ENCODE measurements at places on chromosomes 4 and X. TPM values are rescaled to one million over a fixed set of nuclear protein-coding genes. Genes with fewer than 3 reads are reported as not detected.

DNA sequence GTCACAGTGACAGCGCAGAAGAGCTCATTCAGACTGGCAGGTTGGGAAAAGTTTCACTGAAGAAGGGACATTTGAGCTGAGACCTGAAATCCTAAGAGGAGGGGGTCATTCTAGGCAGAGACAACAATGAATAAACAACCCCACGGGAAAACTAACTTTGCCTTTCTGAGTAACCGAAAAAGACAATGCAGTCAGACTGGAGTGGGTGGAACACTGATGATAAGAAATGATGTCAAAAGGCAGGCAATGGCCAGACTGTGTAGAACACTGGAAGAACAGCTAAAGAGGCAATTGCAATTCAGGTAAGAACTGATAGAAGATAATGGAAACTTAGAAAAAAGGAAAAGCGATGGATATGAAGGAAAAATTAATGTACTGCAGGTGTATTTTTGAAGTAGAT lies 73.8 kb downstream of the CHIC2 start:
- no peak for DNase-seq

TAF7L gene
- 0.63 TPM for total RNA-seq

DNA sequence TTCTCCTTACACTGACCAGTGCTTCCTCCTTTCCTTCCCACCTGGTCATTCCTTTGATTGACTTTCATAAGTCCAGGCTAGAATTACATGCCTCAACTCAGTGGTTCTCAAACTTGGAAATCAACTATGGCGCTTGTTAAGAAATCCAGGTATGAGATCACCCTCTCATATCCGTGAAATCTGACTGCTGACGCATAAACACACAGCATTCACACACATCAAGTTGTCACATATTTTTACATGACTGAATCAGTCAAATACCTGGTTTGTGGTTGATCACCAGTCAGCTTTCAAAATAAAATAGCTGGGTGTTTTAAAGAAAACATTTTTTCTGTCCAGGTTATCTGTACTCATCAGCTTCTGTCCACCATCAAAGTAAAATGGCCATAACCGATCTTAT lies 433.5 kb downstream of the AFF2 start:
- DNase-seq = no peak

DNA sequence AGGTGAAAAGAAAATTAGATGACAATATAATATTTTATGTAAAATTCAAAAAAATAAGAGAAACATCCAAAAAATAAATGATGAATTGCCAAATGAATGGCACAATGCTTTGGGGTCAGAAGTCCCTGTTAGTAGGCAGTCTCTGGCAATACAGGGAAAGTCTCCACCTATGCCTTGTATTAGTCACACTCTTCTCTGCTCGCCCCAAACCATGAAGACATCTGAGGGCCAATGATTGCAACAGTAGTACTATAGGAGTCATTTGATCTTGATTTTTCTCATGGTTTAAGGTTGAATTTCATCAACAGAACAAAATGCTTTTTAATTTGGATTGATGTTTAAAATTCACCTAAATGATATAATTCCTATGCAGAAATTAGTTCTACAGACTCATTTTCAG lies 3.9 kb upstream of the PRSS12 start:
- no peak for DNase-seq

- no peak for DNase-seq
Measured at GRCh38 chr4:165191814-165192499, 15.4 kb upstream of the KLHL2 start.

GRIA3 gene
- total RNA-seq = 1.1 TPM

All from omental fat pad (tissue), 4 donors.